Activated CD4-positive, alpha-beta T cell treated with anti-CD3 and anti-CD28 coated beads, Interleukin-2, amount 50 U/mL, for 16 hours (primary cell): ENCODE measurements at places on chromosomes 7 and 10.

GRCh38 chr10:3532644-3533043 is 252.4 kb downstream of the KLF6 start:
- no peak for DNase-seq

GRCh38 chr10:91416339-91416855 is 6.3 kb downstream of the HECTD2 start:
- no peak for DNase-seq

GRCh38 chr10:51129946-51130544 is 55.8 kb downstream of the PRKG1 start:
- no peak for DNase-seq

DNA sequence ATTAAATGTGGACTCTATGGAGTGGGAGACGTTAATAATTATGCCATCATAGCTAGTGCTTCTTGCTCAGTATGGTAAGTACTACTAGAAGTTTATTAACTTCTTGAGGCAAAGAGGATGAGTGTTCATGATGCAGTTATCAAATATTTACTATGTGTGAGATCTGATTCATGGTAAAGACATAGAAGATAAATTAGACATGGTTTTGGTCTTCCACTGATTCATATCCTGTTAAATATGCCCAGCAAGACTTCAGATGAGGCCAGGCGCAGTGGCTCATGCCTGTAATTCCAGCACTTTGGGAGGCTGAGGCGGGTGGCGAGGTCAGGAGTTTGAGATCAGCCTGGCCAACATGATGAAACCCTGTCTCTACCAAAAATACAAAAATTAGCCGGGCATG is 547.1 kb upstream of the ANKRD30A start:
- DNase-seq, result no peak

DNA sequence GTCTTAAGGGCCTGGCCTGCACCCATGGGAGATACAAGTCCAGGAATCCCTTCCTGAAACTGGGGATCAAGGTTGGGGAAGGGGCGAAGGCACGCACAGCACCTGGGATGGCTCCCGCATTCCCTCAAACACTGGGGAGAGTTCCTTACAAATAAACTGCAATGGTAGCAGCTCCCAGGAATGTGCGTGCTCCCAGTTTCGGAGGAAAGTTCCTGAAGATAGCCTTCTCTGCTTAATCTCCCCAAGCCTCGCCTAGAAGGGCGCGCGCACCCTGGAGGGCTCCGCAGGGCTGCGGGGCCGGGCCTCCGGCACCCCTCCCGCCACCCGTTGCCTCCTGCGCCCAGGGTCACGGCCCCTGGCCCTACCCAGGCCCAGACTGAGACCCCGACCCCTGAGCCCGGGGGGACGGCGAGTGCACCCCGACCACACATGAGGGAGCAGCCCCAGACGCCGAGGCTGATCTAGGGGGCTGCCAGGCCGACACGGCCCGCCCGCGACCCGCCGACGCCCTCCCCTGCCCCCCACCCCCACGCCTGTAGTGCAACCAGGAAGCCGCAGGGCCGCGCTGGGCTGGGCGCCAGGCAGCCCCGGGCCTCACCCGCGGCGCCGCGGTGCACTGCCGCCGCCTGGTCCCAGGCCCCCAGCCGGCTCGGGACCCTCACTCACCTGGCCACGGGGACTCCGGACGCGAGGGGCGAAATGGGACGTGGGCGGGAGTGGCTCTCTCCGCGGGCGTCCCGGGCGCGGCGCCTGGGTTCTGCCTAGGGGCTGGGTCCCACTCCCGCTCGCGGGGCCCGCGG is 460 bp downstream of the ANXA11 start:
- no peak for DNase-seq
